ENCODE measurements at places on chromosomes 1 and 21. TPM values are rescaled to one million over a fixed set of nuclear protein-coding genes. Genes with fewer than 3 reads are reported as not detected.

DNA sequence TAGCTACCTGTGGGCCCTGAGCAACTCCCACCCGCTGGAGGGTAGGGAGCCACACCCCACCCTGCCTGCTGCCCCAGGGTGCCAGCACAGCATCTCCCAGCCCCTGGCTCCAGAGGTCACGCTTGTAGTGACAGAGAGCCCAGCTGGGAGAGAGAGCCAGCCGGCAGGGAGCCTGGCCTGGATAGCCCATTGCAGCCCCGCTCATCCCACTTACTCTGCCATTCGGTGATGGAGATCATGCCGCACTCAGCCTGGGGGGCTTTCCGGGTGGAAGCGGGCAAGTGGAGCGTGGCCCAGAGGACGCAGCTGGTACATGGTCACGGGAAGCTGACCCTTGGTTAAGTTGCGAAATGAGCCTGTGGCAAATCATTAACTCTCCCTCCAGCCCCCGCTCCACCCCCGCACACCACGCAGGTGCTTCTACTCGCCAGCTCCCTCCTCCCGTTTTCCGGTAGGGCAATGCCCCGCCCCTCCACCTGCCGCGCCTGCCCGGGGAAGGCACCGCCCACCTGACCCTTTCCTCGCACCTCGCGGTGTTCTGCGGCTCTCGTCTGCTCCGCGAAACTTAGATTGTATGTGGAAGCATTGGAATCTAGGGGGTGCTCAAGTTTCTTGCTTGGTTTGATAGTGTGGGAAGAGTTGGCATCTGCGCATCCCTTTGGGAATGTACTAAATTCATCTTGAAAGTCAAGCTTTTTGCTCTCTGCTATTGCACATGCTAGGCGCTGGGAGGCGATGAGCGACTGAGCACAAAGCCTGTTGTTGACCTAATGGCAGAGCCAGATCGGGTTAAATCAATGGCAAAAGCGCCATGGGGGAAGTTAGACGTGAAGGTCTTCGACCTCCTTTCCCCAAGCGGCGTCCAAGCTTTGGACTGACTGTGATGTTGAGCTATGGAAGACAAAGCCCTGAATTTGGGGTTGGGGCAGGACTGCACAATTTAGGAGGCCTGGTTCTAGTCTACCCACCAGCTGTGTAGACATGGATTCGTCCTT is at the start of gene GOLT1A:
Gene GOLT1A (minus strand): TSS at position 321 of the 995 bp plus-strand sequence. CDS start 82 bp downstream, at position 239.
- peak; percentile 41 for DNase-seq

The ZNF695 gene
- polyA plus RNA-seq = not detected

DNA sequence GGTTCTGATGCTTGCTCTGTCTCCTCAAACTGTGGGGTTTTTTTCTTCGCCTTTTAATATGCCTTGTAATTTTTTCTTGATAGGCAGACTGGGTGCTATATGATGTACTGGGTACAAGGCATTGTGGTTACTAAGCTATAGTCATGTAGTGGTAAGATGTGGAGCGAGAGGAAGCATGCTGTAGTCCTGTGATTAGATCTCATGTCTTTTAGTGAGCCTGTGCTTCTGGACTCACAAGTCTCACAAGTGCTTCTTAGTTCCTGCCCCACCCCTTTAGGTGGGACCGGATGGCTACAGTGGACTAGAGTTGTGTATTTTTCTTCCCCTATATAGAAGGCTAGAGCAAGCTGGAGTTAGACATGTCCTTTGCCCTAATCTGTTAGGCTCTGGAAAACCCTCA is 178.7 kb downstream of the DNM3 start:
- no peak for DNase-seq

The IRF6 gene
- 1.3 TPM for polyA plus RNA-seq

DNA sequence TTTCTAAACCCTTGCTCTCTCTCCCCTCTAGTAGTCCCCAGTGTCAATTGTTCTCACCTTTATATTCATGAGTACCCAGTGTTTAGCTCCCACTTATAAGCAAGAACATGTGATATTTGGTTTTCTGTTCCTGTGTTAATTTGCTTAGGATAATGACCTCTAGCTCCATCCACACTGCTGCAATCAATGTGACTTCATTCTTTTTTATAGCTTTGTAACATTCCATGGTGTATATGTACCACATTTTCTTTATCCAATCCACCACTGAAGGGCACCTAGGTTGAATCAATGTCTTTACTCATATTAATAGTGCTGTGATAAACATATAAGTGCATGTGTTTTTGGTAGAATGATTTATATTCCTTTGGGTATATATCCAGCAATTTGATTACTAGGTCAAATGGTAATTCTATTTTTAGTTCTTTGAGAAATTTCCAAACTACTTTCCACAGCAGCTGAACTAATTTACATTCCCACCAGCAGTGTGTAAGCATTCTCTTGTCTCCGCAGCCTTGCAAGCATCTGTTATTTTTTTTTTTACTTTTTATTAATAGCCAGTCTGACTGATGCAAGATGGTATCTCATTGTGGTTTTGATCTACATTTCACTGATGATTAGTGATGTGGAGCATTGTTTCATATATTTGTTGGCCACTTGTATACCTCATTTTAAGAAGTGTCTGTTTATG is 277.8 kb downstream of the LTN1 start:
- DNase-seq = no peak

GRCh38 chr1:218480137-218480536 is 135.0 kb downstream of the TGFB2 start:
- DNase-seq = no peak

DNA sequence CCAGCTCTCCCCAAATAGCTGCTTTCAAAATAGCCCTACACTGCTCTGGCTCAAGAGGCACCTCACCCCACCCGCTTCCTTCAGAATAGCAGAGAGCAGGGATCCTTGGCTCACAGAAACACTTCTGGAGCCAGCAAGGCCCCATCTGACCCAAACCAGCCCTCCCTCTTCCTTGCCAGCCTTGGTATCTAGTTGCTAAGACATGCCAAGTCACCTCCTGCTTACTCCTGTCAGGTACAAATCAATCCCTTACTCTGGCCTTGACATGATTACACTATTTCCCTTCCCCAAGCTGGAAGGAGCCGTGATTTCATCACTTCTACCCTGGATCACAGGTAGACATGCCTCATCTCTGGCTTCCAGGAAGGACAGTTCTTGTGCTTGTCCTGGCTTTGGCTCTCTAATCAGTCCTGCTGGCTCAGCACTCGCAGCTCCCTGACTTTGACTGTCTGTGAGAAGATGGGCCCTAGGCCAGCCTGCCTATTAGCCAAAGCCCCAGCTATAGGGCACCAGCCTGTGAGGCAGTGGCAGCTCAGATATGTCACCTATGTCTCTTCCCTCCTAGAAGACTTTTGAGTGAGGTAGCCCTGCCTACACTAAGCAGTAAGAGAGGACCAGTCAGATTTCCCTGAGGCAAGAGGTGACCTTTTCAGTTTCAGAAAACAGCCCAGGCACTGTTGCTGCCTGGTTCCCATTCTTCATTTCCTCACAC is 8.9 kb upstream of the MUTYH start:
- DNase-seq = no peak

The NLRP3 gene
- not detected for polyA plus RNA-seq

The PFKFB2 gene
- polyA plus RNA-seq = 8.2 TPM

GRCh38 chr1:18643154-18644012 is 12.7 kb downstream of the PAX7 start:
- no peak for DNase-seq

All from naive B cell (primary cell).